Stimulated activated memory B cell treated with anti-CD40 and anti-IgM and Interleukin-4, amounts not matched to agents 10 μg/mL and 1 μg/mL and 100 μg/mL, for 72 hours (primary cell): ENCODE measurements at places on chromosomes 5 and 9.
A peak's percentile ranks its signal among the peaks of the same experiment; 100 is the strongest.

DNA sequence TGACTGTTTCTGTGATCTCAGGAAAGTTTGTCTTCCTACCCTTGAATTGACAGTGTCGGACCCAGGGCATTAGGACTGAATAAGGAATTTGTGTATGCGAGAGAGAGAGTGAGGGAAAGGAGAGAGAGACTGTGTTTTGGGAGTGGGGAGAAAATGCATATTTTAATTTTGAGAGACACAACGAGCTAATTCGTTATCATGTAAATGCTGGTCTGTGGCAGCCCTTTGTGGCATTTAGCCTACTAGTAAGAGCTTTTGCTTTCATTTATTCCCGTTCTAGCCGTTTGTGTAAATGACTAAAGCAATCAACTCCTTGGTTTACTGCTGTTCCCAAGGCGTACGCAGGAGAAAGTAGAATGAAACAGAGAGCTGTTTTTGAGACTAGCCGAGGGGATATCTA is 79.8 kb upstream of the MAMDC2 start:
- no peak for ATAC-seq

DNA sequence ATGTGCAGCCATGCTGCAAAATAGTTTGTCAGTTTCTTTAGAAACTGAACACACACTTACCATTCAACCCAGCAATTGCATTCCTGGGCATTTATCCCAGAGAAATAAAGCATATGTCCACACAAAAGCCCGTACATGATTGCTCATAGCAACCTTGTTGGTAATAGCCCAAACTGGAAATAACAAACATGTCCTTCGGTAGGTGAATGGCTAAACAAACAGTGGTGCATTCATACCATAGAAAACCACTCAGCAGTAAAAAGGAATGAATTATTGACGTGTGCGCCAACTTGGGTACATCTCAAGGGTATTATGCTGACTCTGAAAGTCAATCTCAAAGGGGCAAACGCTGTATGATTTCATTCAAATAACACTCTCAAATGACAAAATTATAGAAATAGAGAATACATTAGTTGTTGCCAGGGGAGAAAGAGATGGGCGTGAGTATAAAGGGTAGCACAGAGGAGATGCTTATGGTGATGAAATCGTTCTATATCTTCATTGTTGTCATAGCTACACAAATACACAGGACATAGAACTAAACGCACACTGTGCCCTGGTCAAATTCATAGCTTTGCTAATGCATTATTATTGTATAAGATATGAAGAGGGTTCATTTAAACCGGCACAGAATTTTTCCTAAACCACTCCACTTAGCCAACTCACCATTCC is 58.2 kb downstream of the DRD1 start:
- ATAC-seq, result no peak

DNA sequence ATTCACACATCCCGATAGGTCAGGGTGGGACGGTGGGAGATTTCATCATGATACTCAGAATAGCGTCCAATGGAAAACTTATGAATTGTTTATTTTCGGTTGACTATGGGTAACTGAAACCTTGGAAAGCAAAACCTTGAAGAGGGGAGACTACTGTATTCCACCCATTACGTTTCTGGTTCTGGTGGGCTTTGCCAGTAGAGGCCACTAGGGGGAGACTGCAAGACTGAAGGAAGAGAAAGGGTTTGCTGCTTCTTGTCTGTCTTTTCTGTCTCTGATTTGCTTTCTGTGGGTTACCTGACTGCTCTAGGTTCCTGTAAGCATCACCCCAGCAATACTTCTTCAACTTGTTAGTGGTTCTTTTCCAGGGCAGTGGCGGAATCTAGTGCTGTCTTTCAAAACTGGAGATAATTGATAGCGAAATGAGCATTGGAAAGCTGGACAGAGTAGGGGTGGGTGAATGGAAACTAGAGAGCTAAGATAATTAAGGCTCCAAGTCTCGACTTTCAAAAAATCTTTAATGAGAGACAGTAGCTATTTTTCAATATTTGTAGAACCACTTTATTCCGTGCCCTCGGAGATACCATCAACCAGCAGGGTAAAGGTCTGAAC is 27.0 kb downstream of the GRIN3A start:
- ATAC-seq, result no peak

GRCh38 chr9:8115570-8115969 is 316.0 kb upstream of the DMAC1 start:
- peak; percentile 87 for ATAC-seq

GRCh38 chr9:20507431-20507830 is 114.9 kb downstream of the MLLT3 start:
- no peak for ATAC-seq

DNA sequence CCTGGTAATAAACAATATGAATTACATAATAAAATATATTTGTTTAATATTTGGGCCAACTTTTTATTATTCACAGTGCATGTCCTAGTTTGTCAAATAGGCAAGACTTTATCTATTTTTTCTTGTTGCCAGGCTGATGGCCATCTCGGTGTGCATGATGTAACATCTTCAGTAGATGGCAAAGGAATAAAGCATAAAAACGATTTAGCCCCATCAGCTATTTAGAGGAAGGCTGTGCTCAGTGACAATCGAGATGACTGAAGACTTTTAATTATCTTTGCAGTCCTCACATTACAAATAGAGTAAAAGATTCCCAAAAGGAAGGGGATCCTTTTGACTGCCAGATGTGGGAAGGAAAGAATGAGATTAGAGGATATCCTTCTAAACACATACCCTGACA is 358.5 kb downstream of the PTPRD start:
- ATAC-seq, result no peak

- no peak for ATAC-seq
Observed at GRCh38 chr9:81716409-81716808, 27.1 kb upstream of the TLE1 start.

DNA sequence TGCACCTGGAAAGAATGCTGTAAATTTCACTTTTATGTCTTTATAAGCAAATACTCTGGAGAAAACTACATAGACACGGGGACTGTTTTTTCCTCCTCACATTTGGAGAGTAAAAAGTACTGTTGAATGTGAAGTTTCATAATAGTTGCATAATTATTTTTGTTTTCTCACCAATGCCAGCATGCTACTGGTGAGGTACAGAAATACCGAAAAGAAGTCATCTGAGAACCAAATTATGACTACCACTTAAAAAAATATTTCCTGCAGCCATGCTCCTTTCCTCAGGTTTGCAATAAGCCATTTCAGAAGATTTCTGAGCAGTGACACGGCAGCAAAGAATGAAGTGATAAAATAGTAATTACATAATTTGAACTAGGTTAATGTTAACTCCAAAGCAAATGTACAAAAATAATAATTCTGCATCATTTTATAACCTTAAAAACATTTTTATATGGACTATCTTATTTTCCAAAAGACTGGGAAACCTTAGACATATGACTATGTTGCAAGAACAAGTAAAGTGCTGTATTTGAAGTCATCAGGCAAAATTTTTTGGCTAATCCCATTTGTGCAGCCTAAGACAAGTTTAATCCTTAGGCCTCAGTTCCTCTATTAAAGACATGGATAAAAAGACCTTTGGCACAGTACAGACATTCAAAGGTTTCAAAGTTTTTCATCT is 144.7 kb downstream of the PCSK1 start:
- no peak for ATAC-seq

GRCh38 chr9:133352635-133353340 is 3.5 kb downstream of the SURF1 start:
- no peak for ATAC-seq
